A673 (cell line): ENCODE measurements at places on chromosomes 7 and 10. TPM values are rescaled to one million over a fixed set of nuclear protein-coding genes. Genes with fewer than 3 reads are reported as not detected.

- no peaks in the 10 kb centered on the region for H3K36me3 ChIP-seq
- no peak overlapping the region for H3K27ac ChIP-seq
- DNase-seq: no peak
- no peaks in the 10 kb centered on the region for H3K4me1 ChIP-seq
- H3K4me3 ChIP-seq: no peak overlapping the region
Measured at GRCh38 chr10:123301077-123301857, 147.1 kb downstream of the BUB3 start.

GRCh38 chr7:110548372-110548771, 542.6 kb upstream of the LRRN3 start:
- no peaks in the 10 kb centered on the region for H3K4me1 ChIP-seq
- H3K4me3 ChIP-seq: no peak overlapping the region
- DNase-seq: no peak
- no peak overlapping the region for H3K27ac ChIP-seq

DNA sequence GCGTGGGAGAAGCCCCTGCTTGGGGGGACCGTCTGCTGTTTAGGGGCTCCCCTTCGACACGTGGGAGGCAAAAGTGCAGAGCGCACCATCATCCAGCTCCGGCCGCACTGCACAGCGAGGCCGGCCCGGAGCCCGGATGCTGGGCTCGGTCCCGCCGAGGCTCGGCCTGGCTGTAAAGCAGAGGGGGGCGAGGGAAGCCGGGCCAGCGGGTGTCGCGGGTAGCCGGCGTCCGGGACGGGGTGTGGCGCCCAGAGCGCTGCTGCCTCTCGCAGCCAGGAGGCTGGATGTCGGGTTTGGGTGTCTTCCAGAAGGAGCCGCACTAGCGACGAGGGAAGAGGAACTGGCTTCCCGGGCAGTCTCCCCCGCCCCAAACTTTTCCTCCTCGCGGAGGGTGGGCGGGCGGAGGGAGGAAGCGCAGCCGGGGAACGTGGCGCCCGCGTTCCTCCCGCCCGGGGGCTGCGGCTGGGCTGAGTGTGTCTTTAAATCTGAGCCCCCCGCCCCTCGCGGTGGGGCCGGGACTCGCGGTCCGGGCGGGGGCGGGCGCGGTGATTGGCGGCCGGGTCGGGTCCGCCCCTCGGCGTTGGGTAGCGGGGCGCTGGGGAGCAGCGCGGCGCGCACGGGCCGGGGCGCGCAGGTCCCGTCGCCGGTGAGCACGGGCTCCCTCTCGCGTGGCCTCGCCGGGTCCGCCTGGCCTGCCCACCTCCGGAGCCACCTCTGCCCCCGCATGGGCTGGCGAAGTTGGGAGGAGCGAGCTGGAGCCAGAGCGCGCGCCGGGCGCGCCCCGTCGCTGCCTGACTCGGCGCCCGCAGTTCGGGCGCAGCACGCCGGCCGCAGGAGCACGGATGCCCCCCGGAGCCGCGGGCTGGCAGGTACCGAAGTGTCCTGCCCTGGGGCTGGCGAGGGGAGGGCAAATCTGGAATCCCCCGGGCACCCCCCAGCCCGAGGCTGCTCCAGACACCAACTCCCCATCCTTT, at the start of gene PALD1:
Gene PALD1 (plus strand): TSS at position 577 of the 974 bp plus-strand sequence. CDS start 47,185 bp downstream, outside the sequence.
- no peaks in the 10 kb centered on the region for H3K36me3 ChIP-seq
- no peaks in the 10 kb centered on the region for H3K27me3 ChIP-seq
- H3K27ac ChIP-seq: peak within 1 kb of the TSS; percentile 55
- H3K4me3 ChIP-seq: peak within 1 kb of the TSS; percentile 81

GRCh38 chr10:65416094-65416493, 1509.7 kb upstream of the LRRTM3 start:
- no peaks in the 10 kb centered on the region for H3K27me3 ChIP-seq
- DNase-seq: no peak

The SFRP5 gene
- not detected in 2 replicates for total RNA-seq
